ENCODE measurements at places on chromosomes 11 and 22. TPM values are rescaled to one million over a fixed set of nuclear protein-coding genes. Genes with fewer than 3 reads are reported as not detected.

DNA sequence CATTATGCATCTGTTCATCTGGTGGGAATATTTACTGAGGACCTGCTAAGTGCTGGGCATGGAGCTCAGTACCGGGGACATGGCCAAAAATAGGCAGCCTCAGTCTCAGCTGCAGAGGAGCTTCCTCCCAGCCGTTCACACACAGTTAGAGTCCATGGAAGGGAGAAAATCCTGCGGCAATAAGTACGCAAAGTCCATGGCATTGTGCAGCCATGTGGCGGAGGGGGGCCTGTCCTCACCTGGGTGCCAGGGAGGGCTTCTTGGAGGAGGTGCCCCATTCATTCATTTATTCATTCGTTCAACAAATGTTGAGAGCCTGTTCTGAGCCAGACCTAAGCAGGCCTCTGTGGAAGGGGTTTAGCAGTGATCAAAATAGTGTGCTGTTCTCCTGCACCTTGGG, 59.3 kb upstream of the ANO1 start:
- no peaks in the 10 kb centered on the region for H3K4me1 ChIP-seq
- no peak overlapping the region for H3K27ac ChIP-seq
- no peak for DNase-seq
- H3K27me3 ChIP-seq = no peaks in the 10 kb centered on the region
- H3K4me3 ChIP-seq = no peak overlapping the region

DNA sequence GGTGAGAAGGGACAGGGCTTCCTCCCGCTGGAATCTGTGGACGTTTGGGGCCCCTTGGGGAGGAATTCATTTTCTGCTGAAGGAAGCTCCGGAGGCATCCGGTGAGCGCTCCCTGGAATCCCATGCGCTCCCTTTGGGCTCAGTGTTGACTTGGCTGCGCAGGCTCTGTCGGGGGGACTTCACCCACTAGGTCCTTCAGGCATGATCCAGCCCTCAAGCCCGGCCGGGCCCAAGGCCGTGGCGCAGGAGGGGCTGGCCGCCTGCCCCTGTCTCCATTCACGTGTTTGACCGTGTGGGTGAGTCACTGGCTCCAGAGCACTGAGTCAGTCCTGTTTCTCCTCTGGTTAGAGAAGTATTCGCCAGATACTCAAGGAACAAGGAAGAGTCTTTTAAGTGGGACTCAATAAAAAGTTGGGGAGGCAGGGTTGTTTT, 1.4 kb downstream of the CTTN start:
- H3K4me1 ChIP-seq = peaks cover 2% of the 10 kb centered on the region
- H3K36me3 ChIP-seq = no peaks in the 10 kb centered on the region
- no peaks in the 10 kb centered on the region for H3K27me3 ChIP-seq
- H3K27ac ChIP-seq = no peak overlapping the region
- no peak for DNase-seq

DNA sequence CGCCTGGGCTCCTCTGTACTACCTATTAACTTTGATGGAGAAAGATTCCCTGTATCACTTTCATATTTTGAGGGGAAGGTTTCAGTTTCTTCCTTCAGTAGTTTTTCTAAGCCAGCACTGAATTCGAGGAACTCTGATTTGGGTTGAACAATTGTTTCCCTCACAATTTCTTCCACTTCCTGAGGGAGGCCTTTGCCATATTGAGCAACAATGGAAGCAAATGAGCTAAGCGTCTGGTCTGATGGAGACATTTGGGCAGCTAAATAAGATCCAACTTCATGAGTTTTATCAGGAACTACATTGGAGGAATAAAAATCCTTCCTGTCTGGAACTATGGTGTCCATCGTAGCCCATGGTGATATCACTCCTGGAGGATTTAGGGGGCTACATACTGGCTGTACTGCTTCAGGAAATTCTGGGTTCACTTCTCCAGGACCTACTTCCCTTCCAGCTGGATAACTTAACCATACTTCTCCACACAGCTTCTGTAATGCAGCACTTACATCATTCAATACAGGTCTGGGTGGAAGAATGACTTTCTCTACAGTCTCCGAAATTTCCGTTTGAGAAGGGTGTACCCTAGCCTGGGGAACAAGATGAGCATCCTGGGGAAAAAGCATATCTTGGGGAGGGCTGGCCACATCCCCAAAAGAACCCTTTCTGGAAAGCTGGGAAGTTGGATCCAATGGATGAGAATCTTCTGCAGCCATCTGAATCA, 38.9 kb upstream of the CCDC89 start:
- H3K4me3 ChIP-seq = no peak overlapping the region
- peaks cover 7% of the 10 kb centered on the region for H3K4me1 ChIP-seq
- no peaks in the 10 kb centered on the region for H3K27me3 ChIP-seq
- H3K36me3 ChIP-seq = peaks cover 29% of the 10 kb centered on the region

Gene OVOL1
- not detected for total RNA-seq

Gene P2RY2
- not detected for total RNA-seq

Gene LRRN4CL
- 0.55 TPM for total RNA-seq

Gene PARVB
- total RNA-seq = not detected

Measured in SJCRH30 (cell line).